Stimulated activated CD8-positive, alpha-beta memory T cell treated with anti-CD3 and anti-CD28 coated beads, Interleukin-4, amount 100 ng/mL, for 1 hour (primary cell): ENCODE measurements at places on chromosomes 2 and 18.

DNA sequence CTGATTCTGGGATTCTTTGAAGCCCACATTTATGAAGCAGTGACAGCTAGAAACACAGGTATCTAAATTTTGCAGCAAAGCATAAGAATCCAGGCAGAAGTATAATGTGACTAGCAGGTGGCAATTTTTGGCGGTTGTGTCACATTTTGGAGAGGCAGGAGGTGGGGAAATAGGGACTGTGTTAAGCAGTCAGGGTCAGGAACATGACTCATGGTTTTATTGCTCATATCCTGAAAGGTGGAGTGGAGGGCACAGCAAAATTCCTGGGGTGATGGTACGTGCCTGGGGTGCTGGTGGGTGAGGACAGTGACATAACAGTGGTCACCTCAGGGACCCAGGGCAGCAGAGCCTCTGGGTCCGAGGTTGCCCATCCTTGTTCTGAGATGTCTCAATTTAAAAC, 63.5 kb upstream of the TTN start:
- no peak for DNase-seq

- DNase-seq = no peak
Observed at GRCh38 chr18:24488824-24489493, 28.5 kb downstream of the HRH4 start.

- no peak for DNase-seq
Observed at GRCh38 chr18:9655232-9655767, 40.9 kb upstream of the PPP4R1 start.

DNA sequence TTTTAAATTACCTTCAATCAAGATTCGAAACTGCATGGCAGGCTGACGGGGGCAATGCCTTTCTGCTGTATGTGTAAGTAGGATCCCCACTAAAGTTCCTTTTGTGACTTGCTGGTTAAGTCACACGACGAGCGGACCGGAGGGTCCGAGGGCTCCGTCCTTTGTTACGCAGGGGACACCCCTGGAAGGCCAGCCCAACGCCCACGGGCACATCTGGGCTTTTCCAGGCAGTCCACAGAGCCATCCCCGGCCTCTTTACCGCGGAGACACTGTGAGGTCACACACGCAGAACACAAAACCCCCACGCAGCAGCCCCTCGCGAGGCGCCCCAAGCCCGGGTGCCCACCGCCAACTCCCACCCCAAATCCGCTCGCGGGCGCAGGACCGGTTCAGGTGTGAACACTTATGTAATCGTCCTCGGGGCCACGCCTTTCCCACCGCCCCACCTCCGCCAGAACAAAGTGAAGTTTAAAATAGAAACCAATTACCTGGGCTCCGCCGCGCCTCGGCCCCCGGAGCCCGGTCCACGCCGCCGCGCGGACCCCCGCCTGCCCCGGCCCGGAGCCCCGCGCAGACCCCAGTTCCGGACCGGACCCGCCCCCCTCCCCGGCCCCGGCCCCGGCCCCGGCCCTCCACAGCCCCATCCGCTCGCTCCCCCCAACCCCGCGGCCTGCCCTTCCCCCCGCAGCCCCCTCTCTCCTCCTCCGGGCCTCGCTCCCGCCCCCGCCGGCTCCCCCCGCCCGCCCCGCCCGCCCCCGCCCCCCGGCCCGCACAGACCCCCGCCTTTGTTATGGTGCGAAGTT, 4.2 kb downstream of the ZNF516 start:
- DNase-seq = no peak

DNA sequence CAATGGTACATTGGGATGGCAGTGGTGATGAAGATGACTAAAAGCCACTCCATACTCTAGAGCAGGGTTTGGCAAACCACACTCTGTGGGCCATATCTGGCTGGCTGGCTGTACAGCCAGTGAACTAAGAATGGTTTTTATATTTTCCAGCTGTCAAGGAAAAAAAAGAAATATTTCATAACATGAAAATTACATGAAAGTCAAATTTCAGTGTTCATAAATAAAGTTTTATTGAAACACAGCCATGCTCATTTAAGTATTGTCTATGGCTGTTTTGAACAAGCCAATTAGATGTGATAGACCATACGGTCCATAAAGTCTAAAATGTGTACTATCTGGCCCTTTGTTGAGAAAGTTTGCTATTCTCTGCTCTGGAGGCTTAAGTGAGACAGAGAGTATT, 1.5 kb downstream of the TTC21B start:
- DNase-seq = no peak

DNA sequence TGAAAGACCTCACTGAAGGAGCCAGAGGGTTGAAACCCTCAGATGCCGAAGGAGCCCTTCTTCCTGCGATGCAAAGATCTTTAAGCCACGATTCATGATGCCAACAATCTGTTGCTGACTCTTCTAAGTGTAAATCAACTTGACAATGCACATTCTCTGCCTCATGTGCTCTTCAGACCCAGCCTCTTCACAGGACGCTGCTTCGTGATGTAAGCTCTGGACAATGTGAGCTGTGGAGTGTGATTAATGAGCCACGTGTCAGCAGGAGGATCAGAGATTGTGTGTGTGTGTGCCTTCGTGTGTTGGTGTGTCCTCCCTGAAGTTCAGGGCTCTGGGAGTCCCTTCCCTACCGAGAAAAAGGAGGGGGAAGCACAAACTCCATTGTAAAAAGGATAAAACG, 26.5 kb upstream of the TWIST2 start:
- DNase-seq = no peak

DNA sequence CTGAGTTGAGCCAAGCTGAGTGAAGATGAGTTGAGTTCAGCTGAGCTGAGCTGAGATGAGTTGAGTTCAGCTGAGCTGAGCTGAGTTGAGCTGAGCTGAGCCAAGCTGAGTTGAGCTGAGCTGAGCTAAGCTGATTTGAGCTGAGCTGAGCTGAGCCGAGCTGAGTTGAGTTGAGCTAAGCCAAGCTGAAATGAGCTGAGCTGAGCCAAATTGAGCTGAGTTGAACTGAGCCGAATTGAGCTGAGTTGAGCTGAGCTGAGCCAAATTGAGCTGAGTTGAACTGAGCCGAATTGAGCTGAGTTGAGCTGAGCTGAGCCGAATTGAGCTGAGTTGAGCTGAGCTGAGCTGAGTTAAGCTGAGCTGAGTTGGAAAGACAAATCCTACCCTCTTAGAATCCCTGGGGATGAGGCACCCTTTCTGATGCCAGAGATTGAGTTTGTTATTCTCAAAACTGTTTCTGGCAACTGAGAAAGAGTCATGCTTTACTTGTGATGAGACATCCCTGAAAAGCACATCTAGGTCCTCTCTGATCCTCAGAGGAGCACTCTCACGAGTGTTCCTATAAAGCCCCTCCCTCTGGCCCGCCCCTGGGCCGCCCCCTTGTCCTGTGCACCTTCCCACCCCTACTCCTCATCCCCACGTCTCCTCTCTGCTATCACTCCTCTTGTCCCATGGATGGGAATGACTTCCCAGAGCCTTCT, 116.5 kb downstream of the MCFD2 start:
- DNase-seq = no peak

- DNase-seq = no peak
Observed at GRCh38 chr2:38120264-38120592, 44.3 kb upstream of the CYP1B1 start.

GRCh38 chr18:62998443-62998842, 283.1 kb downstream of the PHLPP1 start:
- DNase-seq = no peak

DNA sequence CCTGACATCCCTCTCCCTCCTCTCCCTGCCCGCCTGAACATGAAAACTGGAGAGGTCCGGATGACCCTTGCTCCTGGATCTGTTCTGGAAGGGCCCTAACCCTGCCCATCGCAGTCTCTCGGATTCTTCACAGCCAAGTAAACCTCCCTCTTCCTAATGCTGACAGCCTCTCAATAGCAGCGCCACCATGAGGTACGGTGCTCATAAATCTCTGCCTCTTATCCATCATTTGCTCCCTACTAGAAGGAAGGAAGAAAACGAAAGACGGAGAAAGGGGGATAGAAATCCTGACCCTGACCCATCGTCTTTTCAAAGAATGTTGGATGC, 257.9 kb downstream of the BCL11A start:
- no peak for DNase-seq

DNA sequence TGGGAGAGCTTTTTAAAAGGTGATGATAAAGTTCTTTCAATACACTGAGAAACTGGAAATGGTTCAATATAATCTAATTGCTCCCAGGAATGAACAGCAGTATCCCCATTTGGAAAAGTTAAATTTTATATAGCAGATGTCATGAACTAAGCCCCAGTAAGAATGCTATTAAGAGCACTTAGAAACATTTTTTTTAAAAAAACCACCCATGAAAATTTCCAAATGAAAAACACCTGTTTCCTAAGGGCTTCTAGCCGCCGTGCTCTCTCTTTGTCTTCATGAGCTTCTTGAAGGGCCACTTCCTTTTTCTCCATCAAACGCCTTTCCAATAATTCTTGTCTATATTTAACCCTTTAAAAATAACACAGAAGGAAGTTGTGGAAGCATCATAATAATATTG, 77.0 kb downstream of the UPP2 start:
- DNase-seq = no peak

DNA sequence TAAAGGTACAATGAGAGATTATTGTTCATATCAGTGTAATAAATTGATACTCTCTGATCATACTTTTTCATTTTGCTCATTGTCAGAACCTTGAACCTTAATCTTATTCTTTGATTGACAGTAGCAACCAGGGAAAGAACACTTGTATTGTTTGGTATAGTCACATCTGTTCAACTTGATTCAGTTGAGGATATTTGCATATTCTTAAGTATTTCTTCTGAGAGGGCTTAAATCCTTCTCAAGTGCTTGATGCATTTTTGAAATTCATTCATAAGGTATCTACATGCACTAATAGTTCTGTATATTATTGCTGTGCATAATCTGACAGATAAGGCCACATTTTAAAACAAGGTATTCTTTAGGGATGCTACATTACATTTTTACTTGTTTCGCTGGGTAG, 118.9 kb downstream of the EHBP1 start:
- DNase-seq = no peak

GRCh38 chr2:30636311-30636710, 170.9 kb downstream of the CAPN13 start:
- no peak for DNase-seq

DNA sequence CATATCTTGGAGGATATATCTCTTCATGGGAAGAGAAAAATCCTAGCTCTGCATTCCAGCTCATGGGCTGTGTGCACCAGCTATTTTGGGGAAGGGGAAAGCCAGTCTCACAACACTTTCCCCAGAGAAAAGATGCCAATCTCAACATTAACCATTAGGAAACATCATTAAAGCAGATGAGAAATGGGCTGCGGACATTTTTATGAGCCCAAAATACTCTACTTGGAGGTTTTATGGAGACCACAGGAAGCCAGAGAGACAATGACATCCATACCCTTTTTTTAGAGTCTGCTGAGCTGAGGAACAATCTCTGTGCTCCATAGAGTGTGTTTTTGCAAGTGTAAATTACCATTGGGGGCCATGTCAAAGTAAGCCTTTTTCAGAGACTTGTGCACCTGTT, 213.7 kb downstream of the TRIB2 start:
- no peak for DNase-seq

DNA sequence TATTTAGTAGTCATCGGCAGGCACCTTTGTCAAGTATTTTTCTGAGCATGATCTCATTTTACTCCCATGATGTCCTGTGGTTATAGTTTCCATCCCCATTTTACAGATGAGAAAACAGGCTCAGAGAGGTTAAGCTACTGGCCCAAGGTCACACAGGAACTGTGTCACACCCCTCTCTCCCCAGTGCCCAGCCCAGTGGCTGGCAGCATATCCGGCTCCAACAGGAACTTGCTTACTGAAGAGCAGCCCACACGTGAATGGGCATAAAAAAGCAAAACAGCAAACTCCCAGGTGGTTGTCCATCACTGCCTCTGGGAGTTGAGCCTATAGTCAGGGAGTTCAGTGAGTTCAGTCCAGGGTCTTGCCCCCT, 8.3 kb upstream of the KLF11 start:
- no peak for DNase-seq

- no peak for DNase-seq
Observed at GRCh38 chr2:9473308-9473984, 905 bp upstream of the IAH1 start.

DNA sequence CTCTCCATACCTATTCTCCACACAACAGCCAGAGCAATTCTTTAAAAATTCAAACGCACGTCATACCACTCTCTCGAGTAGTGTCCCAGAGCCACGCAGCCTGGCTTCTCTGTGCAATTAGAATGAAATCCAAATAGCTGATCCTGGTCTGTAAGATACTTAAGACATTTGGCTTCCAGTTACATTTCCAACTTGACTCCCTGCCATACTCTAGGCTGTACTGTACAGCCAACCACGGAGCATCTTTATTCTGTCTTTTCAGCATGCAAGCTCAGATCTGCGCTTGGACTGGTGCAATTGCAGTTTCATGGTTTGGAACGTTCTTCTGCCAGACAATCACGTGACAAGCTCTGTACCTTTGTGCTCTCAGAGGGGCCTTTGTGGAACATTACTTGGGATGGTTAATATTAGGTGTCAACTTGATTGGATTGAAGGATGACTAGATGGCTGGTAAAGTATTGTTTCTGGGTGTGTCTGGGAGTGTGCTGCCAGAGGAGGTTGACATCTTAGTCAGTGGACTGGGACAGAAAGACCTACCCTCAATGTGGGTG, 325.6 kb downstream of the SOX11 start:
- DNase-seq = no peak

DNA sequence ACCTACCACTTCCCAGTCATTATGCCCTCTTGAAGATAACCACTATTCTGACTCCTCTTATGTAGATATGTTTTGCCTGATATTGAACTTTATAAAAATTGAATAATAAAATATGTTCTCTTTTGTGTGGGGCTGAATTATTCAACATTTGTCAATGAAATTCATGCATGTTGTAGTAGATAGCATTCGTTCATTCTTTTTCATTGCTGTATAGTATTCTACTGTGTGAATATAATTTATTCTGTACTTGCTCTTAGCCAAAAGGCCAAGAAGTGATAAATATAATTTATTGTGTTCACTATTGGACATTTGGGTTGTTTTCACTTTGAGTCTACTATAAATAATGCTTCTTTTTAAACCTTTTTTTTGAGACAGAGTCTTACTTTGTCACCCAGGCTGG, 29.0 kb downstream of the EML6 start:
- no peak for DNase-seq

DNA sequence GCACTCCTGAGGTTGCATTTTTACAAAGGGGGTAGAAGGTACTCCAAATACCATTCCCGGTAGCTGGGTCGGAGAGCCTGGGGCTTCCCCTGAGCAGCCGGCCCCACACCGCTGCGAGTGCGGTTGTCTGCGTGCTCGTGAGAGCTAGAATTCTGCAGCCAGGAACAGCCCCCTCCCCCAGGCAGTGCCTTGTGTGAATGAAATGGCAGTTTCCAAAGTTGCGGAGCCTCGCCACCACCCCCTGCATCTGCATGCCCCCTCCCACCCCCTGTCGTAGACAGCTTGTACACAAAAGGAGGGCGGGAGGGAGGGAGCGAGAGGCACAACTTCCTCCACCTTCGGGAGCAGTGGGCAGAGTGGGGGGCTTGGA, 1.1 kb downstream of the MYCN start:
- DNase-seq = no peak

GRCh38 chr18:3540805-3541548, 91.0 kb downstream of the TGIF1 start:
- no peak for DNase-seq

DNA sequence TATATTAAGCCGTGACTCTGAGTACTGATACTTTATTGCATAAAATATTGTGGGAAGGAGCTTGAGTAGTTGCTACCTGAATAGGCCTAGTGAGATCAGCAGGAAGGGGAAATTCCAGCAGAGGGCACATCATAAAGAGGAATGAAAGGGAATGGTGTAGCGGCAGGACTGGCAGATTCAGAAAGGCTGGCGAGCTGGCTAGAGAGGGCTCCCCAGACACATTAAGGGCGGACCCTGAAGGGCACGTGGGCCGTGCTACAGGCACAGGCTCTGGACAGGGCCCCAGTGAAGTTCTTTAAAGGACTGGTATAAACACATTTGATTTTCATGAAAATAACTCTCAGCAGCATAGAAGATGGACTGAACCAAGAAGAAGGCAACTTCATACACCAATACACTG, 43.0 kb downstream of the PTPN2 start:
- DNase-seq = no peak
